ENCODE measurements at places on chromosomes 11 and 22.
A peak's percentile ranks its signal among the peaks of the same experiment; 100 is the strongest.

GRCh38 chr11:60744114-60744513 lies 12.6 kb upstream of the MS4A15 start:
- no peak for DNase-seq

- no peak for DNase-seq
These were observed 96.0 kb downstream of the TRPC6 start for GRCh38 chr11:101487775-101488174.

DNA sequence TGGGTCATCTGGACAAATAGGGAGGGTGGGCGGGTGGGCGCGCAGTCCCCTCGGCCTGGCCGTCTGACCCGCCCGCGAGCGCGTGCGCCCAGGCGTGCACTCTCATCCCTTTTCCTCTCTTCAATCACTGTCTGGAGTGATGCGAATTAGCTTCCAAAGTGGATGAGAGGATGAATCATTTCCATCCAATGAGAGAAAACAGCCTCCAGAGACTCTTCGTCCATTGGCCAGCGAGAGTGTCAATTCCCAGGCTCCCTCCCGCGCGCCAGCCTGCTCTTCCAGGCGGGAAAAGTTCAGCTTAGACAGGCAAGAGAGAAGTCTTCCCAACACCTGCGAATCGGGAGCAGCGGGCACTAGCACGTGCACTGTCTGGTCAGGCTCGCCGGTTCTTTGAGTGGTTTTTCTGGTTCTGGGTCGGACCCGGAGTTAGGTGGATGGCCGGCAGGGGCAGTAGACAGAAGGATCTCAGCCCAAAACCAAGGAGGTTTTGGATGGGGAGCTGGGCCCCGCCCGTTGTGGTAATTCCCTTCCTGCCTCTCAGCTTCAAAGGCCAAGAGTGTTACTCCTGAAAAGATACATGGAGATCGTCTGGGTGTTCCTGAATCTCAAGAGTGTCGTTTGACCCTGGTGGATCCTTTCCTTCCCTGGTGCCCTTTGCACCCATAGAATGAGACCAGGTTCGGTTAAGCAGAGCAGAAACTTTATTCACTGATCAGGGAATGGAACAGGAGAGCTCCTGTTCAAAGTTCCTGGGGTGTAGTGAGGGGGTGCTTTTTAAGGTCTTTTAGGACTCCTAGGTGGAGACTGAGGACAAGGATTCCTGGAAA lies 33.4 kb upstream of the GLYATL1 start:
- peak; percentile 75 for DNase-seq

DNA sequence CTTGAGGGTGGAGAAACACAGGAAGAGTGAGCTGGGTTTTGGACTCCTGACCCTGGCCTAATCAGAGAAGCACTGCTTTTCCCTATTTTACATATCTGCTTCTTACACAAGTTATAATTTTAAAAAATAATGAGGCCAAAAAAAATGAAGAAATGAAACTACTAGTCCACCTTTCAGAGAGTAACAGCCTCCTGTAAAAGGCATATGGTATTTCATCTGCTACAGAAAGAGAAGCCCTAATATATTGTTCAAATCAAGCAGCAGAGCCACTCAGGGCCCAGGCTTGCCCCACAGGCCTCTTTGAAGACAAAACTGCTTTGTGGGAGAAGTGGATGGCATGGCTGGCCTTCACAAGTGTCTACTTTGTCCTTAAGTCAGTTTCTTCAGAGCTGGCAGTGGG lies 10.0 kb downstream of the DIXDC1 start:
- DNase-seq: no peak

DNA sequence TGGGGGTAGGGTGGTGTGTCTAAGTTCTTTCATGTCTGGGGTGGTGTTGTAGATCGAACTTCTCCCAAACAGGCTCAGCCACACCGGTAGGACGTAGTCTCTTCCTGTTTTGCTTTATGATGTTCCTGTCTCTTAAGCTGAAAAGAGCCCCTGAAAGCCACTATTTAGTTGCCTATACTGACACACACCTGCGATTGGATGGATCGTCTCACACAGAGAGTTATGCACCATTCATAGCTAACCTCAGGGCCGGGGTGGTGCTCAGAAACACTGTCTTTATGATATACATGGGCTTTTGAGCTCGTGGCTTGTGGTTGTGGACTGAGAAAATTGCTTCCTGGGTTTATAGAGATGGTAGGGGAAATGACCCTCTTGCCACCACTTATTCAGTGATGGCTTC lies 137.6 kb downstream of the TEAD1 start:
- no peak for DNase-seq

DNA sequence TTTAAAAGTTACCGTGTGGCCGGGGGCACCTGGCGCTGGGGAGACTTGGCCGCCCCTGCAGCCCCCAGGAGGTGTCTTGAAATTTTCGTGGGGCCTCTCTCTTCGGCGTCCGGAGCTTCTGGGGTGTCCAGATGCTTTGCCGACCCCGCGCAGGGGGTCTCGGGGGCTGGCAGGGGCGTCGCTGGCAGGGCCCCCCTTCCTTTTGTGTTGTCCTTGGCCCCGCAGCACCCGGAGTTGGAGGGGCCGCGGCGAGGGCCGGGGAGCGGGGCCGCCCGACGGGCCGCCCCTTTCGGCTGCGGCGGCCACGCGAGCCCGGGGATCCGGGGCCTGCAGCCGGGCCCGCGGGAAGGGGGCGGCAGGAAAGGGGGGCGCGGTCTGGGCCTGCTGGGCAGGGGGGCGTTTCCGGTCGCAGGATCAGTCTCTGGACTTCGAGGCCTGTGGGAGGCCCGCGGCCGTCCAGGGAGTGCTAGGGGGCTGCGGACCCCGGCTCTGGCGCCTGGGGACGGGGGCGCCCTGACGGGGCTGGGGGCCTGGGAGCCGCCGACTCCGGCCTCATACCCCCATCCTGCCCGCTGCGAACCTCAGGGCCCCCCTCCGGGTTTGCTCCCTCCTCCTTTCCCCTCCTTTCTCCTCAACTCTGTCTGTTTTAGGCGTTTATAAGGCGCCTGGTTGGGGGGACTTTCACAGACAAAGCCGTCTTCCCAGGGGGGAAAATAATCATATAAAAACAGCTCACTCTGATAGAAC lies 869 bp downstream of the ZC3H7B start:
- peak; percentile 67 for DNase-seq

DNA sequence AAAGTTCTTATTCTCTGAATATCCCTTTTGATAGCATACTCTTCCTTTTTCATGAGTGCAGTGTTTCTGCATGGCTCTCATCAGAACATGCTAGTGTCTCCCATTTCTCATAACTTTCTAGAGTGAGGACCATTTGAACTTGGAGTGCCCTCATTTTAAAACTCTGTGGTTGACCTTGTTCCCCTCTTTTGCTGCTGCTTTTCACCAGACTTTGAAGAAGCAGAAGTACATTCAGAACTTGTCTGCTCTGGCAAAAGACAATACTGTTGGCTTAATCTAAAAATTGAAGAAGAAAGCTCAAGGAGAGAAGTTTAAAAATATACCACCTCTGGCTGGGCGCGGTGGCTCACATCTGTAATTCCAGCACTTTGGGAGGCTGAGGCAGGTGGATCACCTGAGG lies 35.0 kb downstream of the PPARA start:
- no peak for DNase-seq

DNA sequence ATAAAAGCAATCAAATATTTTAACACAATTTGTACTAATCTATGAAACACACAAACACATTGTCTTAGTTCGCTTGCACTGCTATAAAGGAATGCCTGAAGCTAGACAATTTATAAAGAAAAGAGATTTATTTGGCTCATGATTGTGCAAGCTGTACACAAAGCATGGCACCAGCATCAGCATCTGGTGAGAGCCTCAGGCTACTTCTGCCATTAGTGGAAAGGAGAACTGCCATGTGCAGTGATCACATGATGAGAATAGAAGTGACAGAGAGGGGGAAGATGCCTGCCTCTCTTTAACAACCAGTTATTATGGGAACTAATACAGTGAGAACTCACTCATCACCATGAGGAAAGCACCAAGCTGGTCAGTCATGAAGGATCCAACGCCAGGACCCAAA lies 105.1 kb downstream of the GUCY1A2 start:
- peak; percentile 20 for DNase-seq

DNA sequence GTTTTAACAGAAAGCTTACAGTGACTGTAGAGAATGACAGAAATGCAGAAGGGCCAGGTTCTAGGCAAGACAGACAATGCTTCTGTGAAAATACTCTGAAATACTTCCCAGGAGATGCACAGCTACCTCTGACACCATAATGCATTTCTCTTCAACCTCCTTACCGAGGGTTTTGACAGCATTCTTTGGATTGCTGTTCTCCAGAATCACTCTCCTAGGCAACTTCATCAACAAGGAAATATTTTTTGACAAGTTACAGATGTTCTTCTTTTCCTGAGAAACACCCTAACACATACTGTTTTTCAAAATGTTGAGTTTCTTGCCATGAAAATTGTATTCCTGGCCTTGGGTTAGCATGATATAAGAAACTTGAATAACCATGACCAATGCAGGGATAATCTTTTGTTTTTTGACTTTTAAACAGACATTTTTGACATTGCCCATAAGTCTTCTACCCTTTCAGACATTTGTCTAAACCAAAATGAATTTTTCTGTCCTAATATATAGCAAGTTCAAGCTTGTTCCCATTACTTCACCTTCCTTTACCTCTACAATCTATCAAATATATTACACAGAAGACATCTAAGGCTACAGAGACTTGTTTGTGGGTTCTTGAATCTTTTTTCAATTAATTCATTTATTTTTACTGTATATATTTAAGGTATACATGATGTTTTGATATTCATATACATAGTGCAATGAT lies 108.1 kb downstream of the CCDC34 start:
- no peak for DNase-seq

GRCh38 chr11:30406978-30407762 lies 84.3 kb downstream of the ARL14EP start:
- no peak for DNase-seq

DNA sequence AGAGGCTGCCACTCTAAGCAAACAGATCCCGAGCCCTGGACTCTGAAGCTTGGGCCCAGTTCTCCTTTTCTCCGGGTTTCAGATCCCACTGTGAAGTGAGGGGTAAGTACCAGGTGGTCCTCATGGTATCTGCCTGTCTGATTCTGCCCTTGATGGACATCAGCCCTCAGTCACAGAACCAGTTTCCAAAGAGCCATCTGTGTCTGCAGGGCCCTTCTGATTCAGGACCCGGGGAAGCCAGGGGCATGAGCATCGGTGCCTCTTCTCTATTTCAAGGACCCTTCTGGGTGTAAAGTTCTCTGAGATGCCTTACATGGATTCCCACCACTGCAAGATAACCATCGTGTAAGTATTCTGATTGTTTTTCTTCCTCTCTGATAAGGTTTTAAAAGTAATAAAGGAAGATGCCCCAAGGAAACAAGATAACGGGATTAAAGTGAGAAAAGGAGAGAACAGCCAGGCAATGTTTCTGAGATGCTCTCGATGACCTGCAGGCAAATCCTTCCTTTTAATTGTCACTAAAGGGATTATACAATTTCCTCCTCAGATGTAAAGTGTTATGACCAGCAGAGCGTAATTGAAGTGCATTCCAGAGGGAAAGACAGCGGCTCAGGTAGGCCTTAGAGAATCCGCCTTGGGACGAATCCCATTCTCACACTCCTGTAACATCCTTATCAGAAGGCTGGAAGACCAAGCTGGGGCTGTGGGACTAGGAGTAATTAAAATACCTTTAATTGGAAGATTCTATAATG lies 924.3 kb downstream of the TBC1D22A start:
- DNase-seq: no peak

DNA sequence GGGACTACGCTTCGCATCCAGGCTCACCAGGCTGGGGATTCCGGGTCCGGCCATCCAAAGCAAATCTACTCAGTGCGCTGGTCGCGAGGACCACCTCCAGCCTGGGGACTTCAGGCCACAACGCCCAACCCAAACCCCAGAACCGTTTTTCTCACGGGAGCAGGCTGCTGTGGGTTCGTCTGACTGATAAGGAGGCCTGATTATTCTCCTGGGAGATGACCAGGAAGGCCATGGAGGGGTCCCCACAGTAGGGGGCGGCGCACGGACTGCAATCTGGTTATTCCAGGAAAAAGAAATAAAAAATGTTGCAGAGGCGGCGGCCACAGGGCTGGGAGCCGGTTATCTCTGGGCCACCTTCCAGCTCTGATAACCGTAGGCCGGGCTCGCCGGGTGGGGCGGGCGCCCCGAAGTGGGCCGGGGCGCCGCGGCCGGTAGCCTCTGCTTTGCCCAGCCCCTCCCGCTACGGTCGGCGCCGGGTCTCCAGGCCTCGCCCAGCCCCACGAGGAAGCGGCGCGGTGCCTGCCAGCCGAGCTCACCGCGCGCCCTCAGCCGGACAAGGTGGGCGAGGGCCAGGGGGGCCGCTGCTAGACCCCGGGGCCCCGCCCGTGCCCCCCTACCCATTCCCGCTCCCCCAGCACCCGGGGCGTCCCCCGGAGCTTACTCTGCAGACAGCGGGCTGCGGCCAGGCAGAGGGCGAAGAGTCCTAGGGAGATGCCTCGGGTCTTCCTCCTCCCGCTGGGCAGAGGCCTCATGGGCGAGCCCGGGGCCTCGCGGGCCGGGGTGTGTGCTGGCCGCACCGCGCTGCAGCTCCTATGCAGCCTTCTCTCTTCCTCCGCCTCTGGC lies 446 bp downstream of the VSTM5 start:
- DNase-seq: peak; percentile 40

GRCh38 chr22:32024796-32025195 lies 18.3 kb upstream of the SLC5A1 start:
- no peak for DNase-seq

GRCh38 chr11:132743601-132744000 lies 788.7 kb downstream of the OPCML start:
- DNase-seq: no peak

DNA sequence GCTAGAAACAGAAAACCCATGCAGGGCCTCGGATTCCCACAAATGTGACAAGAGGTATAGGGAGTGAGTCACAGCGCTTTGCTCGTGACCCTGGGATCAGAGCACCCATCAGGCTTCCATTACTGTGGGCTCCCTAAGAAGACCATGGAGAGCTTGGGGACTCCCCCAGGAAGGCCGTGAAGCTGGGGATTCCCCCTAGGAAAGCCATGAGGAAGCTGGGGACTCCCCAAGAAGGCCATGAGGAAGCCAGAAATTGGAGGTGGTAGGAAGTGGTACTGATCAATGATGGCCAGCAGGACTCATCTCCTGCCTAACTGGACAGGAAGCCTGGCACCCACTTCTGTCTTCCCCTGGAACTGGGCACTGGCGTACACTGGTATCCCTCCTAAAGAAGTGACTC lies 10.1 kb upstream of the DCPS start:
- no peak for DNase-seq

- no peak for DNase-seq
These were observed 18.3 kb downstream of the HMGXB4 start for GRCh38 chr22:35275580-35275979.

DNA sequence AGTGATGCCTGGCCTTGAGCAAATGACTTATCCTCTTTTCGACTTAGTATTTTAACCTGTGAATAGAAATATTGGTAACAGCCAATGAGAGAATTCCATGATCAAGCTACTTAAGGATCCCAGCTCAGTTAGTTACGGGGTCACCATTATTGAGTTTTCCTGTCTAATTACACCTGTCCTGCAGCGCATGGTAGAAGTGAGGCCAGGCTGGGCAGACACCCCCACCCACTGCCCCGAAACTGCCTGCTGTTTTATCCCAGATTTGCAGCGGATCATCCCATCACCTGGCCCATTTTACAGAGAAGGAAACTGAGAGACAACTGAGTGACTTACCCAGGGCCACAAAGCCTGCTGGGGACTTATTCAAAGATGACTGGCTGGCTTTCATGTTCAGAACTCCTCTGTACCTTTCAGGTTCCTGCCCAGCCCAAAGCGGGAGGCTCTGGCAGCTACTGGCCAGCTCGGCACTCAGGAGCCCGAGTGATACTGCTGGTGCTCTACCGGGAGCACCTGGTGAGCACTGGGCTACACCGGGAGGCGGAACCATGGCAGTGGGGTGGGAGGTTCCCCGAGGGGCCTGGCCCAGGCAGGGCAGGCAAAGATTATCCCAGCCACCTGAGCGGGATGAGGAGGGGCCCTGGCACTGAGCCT lies 1.4 kb downstream of the MUS81 start:
- DNase-seq: no peak
